ENCODE measurements at places on chromosomes 3 and 15.

- no peak for DNase-seq
These were observed 5.1 kb downstream of the TEX264 start for GRCh38 chr3:51676102-51676640.

- no peak for DNase-seq
These were observed 272.5 kb upstream of the ARHGEF26 start for GRCh38 chr3:153848702-153849101.

DNA sequence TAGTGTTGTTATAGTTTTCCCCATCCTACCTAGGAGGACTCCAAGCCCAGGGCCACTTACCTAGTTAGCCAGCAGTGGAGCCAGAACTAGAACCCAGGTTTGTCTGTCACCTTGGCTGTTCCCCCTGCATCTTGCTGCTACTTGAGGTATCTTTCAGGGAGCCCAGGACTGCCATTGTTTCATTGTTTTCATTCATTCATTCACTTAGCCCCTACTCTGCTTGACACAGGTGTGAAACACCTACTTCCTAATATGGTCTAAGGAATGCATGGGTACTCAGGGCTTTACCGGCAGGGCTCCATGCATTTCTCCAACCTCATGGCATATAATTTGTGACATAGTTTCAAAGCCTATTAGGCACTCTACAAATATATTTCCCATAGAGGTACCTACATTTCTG is 266.6 kb upstream of the TPM1 start:
- no peak for DNase-seq

- no peak for DNase-seq
These were observed 56.1 kb downstream of the CALML4 start for GRCh38 chr15:68149059-68149458.

GRCh38 chr15:73273181-73274002 is 95.4 kb downstream of the HCN4 start:
- peak; percentile 27 for DNase-seq

DNA sequence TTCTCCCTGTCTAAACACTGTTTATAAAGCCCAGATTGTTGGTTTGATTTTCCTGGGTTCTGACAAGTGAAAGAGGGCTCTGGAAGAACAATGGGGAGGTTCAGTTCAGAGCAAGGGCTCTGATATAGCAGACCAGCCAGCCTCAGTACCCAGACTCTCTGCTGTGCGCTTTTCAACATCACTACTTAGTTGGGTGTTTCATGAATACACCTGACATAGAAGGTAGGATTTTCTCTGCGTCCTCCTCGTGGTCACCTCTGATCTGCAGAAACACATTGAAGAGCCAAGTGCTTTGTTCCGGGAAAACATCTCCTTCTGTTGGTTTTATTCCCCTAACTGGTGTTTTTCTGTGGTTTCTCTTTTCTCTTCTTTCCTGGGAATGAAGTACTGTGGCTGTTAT is 99.5 kb downstream of the EPHB1 start:
- DNase-seq: no peak

DNA sequence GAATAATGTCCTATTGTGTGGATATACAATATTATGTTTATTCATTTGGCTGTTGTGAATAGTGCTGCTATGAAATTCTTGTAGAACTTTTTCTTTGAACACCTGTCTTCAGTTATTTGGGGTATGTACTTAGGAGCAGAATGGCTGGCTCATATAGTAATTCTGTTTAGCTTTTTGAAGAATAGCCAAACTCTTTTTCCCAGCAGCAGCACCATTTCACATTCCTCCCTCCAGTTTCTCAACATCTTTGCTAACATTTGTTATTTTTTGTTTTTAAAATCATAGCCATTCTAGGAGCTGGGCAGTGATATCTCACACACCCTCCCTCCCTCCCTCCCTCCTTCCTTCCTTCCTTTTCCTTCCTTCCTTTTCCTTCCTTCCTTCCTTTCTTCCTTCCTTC is 39.7 kb downstream of the LSM3 start:
- DNase-seq: no peak

DNA sequence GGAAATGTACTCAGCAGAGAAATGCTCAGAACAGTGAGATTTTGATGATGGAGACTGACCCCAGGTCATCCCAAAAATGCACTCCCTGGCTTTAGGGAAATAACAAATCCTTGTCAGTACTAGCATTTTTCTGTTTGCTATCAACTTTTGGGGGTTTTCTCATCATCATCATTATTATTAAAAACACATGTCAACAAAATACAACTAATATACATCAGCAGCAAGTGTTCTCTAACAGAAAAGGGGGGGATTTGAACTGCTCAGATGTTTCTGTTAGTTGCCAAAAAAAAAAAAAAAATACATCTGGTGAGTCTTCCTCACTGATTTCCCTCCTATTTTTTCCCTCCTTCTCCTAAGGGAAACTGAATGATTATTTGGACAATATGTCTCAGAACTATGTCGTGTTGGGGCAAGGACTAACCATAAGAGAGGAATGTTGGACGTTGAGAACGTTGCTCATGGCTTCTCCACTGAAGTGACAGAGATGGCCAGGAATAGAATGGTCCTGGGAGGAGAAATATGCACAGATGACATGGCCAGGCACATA is 230.0 kb upstream of the MCTP2 start:
- DNase-seq: no peak

DNA sequence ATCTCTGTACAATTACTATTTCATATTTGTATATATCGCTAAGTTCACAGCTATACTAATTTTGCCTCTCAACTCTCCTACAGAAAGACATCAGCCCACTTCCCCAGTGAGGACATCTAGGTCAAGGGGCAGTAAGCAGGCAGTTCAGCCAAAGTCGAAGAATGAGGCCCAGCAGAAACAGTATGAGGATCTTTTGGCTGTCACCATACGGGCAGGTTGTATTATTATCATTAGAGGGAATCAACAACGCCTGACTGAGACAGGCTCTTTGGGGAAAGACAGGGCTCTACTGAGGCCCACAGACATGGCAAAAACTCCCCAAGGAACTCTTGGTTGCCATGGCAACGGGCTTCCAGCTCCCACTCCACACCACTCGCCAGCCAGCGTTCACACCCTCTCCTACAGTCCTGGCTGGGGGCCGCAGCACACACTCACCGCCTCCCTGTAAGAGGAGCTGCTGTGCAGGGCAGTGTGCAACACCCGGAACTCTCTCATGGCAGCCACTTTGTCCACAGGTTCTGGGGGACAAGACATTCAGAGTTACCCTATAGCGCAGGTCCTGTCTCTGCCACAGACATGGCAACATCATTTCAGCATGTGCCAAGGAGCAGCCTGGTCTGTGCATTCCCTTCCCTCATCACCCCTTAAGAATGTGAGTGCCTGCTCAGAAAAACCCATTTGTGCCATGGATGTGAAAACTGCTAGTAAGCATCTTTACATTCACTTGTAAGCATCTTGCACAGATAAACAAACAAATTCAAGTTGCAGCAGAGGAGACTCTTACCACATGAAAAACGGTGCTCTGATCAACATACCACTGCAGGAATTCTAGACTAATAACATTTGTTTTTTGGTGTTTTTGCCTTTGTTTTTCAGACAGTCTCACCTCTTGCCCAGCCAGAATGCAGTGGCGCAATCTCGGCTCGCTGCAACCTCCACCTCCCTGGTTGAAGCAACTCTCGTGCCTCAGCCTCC is 8.8 kb downstream of the UBL7 start:
- no peak for DNase-seq

DNA sequence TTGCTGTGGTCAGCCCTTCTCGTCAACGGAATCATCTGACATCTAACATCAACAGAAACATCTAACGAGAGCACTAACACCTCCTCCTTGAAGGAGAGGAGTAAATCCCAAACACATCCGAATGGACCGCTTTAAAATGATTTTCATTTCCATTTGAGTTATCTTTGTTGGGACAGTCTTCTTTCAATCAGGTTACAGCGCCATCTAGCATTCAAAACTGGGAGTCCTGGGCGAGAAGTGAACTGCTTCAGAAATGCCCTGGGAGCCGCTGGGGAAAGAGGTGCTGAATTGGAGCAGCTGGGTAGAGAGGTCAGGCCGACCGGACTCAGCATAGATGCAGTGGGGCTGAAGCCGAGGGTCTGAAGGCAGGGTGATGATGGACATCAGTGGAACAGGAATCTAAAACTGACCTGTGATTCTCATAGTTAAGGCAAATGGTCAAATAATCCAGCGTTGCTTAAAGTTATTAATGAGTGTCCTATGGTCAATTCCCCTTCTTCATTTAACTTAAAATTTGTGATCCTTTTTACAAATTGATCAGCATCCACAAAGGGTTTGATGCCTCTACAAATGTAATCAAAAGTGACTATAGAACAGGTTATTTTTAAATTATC is 170.0 kb upstream of the NDN start:
- DNase-seq: no peak

DNA sequence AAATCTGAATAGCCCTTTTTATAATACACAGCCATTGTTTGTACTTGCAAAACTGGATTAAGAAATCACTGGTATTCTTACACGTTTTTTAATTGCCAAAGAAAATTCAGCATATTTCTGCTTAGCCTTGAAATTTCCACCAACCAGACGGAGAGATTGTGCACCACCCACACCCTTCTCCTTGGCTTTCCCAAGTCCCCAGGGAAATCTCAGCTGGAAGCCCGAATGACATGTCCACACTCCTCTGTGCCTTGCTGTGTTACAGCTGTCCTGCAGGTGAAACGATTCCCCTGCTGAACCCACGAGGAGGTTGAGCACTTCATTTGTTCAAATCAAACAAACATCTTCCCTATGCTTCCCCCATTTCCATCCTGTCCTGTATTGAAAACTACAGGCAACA is 49.6 kb upstream of the PPARG start:
- no peak for DNase-seq

- no peak for DNase-seq
These were observed 189.8 kb downstream of the KLF13 start for GRCh38 chr15:31516440-31516839.

DNA sequence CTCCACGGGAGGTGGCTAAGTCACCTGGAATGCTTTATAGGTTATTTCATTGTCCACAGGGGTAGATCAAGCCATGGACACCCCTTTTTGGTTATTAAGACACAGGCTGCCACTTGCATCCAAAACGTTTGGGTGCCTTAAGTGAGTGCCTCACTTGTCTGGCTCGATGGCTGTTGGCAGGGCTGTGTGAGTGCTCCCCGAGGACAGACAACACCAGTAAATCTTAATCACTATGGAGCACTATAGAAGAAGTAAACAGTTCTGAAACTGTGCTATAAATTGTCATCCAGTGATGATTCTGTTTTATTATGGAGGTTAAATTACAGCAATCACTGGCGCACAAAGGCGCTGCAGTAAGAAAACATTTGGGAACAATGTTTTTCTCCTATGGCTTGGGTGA is 215.5 kb downstream of the CACNA2D3 start:
- no peak for DNase-seq

- no peak for DNase-seq
These were observed 211.8 kb downstream of the MCTP2 start for GRCh38 chr15:94443186-94443585.

DNA sequence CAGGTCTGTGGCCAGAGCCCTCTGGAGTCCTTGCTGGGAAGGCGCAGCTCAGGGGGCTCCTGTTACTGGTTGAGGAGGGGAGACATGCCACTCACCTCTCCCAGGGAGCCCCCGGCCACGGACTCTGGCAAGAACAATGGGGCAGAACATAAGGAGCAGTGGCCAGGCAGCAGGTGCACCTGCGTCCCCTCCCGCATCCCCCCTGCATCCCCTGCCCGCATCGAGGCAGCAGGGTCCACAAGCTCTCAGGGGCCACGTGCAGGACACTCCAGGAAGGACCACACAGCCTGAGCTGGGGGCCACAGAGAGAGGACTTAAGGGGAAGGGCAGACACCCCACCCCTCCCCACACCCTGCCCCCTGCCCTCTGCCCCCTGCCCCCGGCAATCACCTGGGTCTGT is 73.0 kb downstream of the TFRC start:
- no peak for DNase-seq

All from NCI-H2081 treated with DMSO at 0.1 percent for 48 hours (cell line).